ENCODE measurements at places on chromosomes 3 and 15. TPM values are rescaled to one million over a fixed set of nuclear protein-coding genes. Genes with fewer than 3 reads are reported as not detected.

The PP2D1 gene
- 0.64 TPM for polyA plus RNA-seq

The FSTL1 gene
- not detected for polyA plus RNA-seq

The OR5K2 gene
- polyA plus RNA-seq: not detected

The SOX2 gene
- polyA plus RNA-seq: not detected

The RPL32 gene
- 3,703 TPM for polyA plus RNA-seq

The SPSB4 gene
- not detected for polyA plus RNA-seq

The EDEM1 gene
- 58.4 TPM for polyA plus RNA-seq

The HRG gene
- not detected for polyA plus RNA-seq

The AADACL2 gene
- not detected for polyA plus RNA-seq

The FETUB gene
- not detected for polyA plus RNA-seq

The SRPRB gene
- polyA plus RNA-seq: 34.6 TPM

The EBLN2 gene
- 0.80 TPM for polyA plus RNA-seq

The RASL12 gene
- not detected for polyA plus RNA-seq

The GATM gene
- 17.8 TPM for polyA plus RNA-seq

The NPHP3 gene
- polyA plus RNA-seq: 5.4 TPM

The TIMP4 gene
- polyA plus RNA-seq: not detected

The CCNB2 gene
- 0.79 TPM for polyA plus RNA-seq

The CHAC1 gene
- polyA plus RNA-seq: 0.84 TPM

The TUSC7 gene
- not detected for polyA plus RNA-seq

The P3H2 gene
- polyA plus RNA-seq: not detected

The TRIM42 gene
- polyA plus RNA-seq: not detected

Data from IgD-negative memory B cell (primary cell).